Fibroblast of villous mesenchyme (primary cell): ENCODE measurements at places on chromosomes 6 and 20.

- no peak for DNase-seq
These were observed 409.6 kb upstream of the SLC35B3 start for GRCh38 chr6:8844968-8845367.

- no peak for DNase-seq
These were observed 443 bp downstream of the RMND1 start for GRCh38 chr6:151451417-151451949.

GRCh38 chr6:128963561-128963960, 80.6 kb downstream of the LAMA2 start:
- DNase-seq = peak; percentile 78

DNA sequence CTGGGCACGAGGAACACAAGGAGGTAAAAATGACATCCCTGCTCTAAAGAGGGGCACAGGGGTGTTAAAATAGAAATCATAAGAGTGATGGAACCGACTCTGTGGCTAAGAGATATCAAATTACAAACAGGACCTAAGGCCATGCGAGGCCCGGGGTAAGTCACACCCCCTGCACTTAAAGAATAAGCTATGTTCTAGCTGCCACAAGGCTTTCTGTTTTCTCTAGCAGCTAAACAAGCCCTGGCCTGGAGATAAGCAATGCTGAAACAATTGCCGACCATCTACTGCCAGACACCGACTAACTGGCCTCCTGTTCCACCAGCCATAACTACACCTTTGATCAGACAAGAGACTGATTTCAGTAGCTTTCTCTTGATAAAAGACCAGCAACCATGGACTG, 32.4 kb downstream of the MDGA1 start:
- DNase-seq = no peak
